Subcutaneous adipose tissue (tissue), 4 donors: ENCODE measurements at places on chromosomes 3 and 15. TPM values are rescaled to one million over a fixed set of nuclear protein-coding genes. Genes with fewer than 3 reads are reported as not detected.

Gene TERC
- 21.2 TPM for total RNA-seq

Gene RSL24D1
- total RNA-seq: 53.3 TPM

Gene TCTA
- 18.2 TPM for total RNA-seq

Gene SLC25A20
- 39.9 TPM for total RNA-seq

Gene SPATA12
- total RNA-seq: not detected
